ENCODE measurements at places on chromosomes 1 and 21.

GRCh38 chr21:45080232-45080631, 5.9 kb downstream of the ADARB1 start:
- DNase-seq = no peak

DNA sequence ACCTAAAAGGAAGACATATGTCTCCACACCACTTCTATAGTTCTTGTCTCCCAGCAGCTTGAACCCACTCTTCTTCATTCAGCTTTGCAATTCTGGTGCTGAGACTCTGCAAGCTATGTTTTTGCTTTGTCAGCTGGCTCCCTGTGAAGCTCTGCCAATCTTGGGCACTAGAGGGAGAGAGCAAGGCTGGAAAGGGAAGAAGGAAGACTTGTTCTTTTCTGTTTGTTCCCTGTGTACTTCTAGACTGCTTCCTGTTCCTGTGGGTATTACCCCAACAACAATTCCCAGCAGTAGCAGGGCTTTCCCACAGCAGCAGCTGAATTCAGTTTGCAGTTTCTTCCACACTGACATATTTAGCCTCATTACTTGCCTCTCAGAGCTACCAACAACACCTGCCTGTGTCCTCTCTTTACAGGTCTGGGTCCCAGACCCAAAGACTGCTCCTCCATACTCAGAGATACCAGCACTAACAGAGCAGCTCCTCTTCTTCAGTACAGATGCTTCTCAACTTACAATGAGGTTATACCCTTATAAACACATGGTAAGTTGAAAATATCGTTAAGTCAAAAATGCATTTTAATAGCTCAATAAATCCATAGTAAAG, 275.2 kb upstream of the NEGR1 start:
- peak; percentile 51 for DNase-seq

- DNase-seq = no peak
Observed at GRCh38 chr1:215824245-215824644, 257.1 kb downstream of the KCTD3 start.

GRCh38 chr1:89821322-89822108, 683 bp downstream of the LRRC8D start:
- DNase-seq = peak; percentile 93

DNA sequence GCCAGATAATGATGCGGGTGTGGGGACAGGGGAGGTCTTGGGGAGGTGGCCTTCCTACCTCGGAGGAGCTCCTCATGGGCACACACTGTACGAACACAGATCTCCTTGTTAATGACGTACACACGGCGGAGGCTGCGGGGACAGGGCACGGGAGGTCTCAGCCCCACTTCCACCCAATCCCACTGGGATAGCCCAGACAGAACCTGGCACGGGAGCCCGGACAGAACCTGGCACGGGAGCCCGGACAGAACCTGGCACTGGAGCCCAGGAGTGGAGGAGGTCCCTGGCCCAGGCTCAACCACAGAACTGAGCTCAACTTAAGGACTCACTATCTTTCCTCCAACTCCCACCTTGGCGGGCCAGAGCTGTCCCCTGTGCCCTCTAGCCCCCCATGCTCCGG, 5.2 kb downstream of the MFAP2 start:
- no peak for DNase-seq

- no peak for DNase-seq
Observed at GRCh38 chr1:10208537-10208936, 1.8 kb upstream of the KIF1B start.

DNA sequence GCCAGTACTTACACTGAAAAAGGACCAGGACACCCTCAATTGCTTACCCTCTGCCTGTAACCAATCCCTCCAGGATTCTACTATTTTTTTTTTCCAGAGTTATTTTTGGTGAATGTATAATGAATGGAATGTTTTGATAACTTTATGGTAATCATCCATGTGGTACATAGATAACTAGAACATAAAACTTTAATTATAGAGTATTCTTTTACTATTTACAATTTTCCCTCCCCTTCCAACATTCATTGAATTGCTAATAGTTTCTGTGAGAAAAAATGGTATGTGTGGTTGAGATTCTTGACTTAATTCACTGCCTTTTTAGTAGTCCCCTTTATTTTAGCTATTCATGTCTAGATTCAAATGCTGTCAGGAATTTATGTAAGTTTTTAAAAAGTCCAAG, 164.6 kb downstream of the CYYR1 start:
- no peak for DNase-seq

GRCh38 chr1:25003457-25004190, 73.5 kb upstream of the RUNX3 start:
- no peak for DNase-seq

Measured in KBM-7 (cell line).